ENCODE measurements at places on chromosomes 2 and 18.

- DNase-seq, result no peak
Observed at GRCh38 chr2:43191947-43192516, 34.4 kb downstream of the ZFP36L2 start.

GRCh38 chr2:24339856-24340262 lies 20.5 kb downstream of the ITSN2 start:
- DNase-seq, result no peak

DNA sequence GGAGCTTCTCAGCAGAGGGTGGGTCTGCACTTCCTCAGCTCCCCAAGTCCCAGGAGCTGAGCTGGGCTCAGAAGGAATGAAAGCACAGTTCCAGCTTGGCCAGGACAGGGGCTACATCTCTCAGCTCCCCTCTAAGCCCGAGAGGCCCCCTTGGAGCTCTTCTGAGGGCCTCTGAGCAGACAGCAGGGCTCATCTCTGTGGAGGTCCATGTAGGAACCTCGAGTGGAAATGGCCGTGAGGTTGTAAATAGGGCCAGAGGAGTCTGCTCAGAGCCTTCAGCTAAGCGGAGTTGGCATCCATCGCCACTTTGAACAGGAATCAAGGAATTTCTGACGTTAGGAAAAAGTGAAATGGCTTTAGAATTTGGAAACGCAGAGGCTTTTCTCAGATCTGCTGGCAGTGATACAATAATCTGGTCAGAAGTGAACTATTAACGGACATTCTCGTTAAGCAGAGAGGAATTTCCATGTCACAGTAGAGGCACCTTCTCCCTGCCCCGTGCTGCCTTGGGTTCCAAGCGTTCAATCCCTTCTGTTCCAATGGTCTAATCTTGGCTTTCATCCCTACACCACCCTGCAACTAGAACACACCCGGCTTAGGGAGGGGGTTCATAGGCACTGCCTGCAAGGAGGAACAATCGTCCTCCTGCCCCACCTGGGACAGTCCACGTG lies 213.9 kb downstream of the NDUFA10 start:
- no peak for DNase-seq

GRCh38 chr2:220856486-220856885 lies 715.6 kb downstream of the EPHA4 start:
- no peak for DNase-seq

DNA sequence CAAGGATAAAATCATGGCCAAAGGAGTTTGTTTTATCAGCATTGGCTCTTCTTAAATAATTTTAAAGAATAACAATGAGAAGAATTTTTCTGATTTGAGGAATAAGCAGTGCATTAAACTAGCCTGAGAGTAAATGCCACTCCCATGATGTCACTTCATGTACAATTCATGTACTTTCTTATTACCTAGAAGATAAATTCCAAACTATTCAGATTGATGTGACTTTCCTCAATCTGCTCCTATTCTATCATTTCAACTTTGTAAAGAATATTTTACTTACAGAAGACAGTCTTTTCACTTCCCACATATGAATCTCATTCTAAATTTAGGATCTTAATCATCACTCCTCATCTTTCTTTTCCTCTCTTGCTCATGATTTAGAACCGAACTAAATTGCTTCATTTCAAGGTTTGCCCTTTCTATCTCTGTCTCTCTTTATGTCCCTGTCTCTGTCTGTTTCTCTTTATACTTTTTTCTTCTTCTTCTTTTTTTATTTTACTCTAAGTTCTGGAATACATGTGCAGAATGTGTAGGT lies 1142.0 kb upstream of the PIK3C3 start:
- DNase-seq, result no peak

Measured in HuH-7 (cell line).